Hematopoietic multipotent progenitor cell treated with erythropoietin and hydrocortisone succinate and interleukin-3 and kit ligand, for 6 days (in vitro differentiated cells): ENCODE measurements at places on chromosomes 1 and 21.

DNA sequence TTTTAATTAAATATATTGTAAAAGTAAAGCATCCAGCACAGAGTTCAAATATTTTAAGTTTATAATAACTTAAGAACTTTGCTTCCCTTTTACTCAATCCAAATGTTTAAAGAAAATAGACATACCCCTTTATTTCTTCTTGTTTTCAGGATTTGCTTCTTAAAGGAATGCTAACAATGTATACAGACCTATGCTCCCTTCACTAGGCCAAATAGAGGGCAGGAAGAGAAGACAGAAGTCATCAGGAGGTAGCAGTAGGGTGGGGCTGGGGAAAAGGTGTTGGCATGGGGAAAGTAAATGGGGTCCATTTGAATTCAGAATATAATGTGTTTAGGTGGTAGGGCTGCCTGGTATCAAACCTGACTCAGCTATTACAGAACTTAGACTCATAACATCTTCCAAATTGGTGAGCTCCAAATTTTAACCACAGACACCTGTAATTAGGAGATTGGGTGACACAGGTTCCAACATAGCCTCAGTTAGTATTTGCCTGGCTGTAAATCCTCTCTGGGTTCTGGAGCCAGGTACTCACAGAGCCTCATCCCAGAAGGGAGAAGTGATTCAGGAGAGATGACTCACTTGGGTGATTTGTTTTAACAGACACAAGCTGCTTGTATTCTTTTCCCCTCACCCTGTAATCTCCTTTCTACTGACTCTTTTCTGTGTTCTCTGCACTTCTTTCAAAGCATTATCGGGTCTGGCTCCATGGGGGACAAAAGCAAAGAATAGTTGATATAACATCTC is 60.1 kb upstream of the DUSP10 start:
- DNase-seq = no peak

DNA sequence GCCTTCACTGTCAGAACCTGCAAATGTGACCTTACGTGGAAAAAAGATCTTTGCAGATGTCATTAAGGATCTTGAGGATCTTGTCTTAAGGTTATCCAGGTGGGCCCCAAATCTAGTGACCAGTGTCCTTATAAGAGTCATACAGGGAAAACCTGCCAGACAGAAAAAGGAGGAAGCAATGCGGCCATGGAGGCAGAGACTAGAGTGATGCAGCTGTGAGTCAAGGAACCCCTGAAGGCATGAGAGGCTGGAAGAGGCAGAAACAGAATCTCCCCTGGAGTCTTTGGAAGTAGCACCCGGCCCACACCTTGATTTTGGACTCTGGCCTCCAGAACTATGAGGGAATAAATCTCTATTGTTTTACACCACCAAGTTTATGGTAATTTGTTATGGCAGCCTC is 36.5 kb upstream of the DNASE2B start:
- DNase-seq = no peak

DNA sequence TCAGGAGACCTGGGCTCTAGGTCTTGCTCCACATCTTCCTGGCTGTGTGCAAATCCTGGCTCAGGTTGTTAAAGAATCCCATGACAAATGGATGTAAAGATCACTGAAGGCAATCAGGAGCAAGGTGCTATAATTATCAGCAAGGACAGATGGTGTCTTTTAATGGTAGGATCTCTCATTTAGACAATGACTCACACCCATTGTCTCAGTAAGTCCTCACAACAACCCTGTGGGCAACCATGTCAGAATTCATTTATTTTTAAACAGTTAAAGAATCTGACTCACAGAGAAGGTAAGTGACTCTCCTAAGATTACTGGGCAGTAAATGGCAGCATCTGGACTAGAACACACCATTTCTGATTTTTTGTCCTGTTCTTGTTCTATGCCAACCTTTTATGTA is 32.8 kb downstream of the RNASEL start:
- DNase-seq = no peak

DNA sequence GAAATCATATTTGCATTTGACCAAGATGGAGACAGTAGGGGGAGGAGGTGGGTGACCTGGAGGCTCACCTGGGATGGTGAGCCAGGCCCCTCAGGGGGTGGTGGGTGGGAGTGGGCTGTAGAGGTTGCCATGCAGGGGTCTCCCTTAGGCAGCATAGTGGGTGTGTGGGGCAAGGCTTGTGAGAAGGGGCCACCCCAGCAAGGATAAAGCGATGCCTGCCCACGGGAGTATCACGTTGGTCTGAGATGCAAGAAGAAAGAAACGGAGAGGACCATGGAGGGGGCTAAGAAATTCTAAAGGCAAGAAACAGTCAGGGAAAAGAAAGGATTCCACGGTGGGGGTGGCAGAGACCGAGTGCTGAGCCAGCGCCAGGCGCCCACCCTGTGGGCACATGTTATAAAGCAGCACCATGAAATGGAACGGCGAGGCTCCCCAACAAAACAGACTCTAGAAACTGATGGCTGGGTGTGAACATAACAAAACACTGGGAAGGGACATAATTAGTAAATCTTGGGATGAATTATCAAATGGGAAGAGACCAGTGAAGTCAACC is 11.7 kb upstream of the C2CD2 start:
- no peak for DNase-seq

GRCh38 chr1:235635938-235636662 is 13.5 kb downstream of the GNG4 start:
- no peak for DNase-seq

GRCh38 chr1:55959136-55959548 is 620.2 kb downstream of the PLPP3 start:
- no peak for DNase-seq

DNA sequence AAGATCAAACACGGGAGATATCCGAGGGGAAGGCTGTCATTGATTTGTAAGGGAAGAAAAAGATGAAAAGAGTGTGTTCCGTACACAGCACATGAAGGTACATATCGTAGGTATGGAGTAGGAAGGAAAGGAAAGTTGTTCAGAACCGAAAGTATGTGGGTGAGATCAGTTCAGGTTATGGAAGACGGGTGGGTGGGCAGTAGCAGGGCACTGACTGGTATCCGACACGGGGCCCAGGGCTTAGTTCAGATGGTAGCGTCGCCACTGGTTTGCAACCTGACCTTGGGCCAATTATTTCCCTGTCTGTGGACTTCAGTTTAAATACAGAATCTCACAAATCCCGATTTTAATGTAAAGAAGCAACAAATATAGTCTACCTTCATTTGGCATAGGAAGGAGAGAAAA is 27.8 kb upstream of the A3GALT2 start:
- peak; percentile 38 for DNase-seq

DNA sequence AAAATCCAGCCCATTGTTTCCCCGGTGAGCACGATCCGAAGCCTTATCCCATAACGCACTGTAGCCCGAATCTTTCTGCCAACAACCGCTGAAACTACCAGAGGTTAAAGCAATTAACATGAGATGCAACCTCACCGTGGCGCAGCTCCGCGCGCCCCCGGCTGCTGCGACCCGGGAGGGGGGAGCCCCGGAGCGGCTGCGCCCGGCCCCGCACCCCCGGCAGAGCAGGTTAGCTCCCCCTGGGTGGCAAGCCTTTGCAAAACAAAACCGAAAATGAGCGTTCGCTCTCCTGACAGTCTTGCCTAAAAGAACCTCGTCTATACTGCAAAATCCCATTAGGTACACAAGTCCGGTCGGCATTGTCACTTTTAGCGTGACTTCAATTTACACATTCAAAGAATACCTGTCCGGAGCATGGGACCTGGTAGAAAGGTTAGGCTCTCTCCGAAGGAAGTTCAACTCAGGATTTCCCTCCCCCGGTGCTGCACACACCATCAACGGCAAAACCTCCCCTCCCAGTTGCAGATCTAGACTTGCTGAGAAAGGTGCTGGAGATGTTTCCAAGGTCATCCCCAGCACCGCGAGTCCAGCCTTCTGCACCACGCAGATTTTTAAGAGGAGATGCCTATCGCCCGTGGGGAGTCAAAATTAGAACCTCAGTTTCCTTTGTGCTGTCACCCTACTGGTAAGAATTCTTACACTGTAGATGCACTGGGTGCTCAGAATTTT is 107.5 kb downstream of the ZNF281 start:
- DNase-seq = peak; percentile 72

DNA sequence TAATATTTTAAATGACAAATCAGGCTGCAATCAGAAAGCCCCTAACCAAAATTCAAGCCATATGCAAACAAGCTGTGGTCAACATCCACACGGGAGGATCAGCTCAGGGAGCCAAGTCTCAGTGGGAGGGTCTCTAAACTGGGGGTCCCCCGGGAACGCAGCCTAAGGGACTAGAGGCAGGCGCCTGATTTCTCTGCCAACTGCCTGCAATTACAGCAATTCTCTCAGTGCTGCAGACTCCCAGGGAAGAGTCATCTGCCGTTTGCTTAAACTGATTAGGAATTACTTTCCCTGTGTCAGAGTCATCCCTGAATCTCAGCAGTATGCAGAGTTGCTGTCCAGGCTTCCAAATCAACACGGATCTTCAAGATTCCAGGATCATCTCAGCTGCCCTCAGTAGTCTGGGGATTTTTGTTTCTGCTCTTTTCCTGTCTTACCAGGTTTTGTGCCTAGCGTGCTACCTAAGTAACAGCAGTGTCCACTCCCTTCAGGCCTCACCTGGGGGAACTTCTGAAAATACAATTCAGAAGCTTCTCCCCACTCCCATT is 247.8 kb downstream of the RRAGC start:
- DNase-seq = no peak

- no peak for DNase-seq
These were observed 13.3 kb upstream of the THEMIS2 start for GRCh38 chr1:27858949-27859576.

DNA sequence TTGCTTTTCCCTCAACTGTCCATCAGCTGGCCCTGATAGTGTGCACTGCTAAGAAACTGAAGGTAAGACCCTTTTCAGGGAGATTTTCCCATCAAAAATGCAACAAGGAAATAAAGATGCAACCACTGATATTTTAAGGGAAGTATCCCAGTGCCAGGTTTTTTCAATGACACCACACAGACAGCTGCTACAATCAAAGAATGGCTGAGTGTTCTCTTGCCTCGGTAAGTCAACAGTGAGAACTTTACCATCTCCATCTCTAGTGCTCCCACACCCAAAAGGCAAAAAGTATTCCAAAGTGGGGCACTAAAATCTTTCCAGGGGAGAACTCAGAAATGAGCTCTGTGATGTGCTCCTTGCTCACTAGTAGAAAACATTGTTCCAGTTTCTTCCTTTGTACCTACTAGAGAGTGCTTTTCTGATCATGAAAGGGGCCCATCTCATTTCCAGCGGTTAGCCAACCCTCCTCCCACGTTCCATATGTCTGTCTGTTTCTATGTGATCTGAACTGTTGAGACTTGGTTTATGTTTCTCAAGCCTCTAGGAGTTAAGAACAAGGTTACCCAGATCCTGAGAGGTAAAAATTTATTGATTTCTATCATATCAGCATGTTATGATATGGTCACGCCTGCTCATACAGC is 67.6 kb upstream of the NEK2 start:
- DNase-seq = no peak

- DNase-seq = no peak
These were observed 58.5 kb downstream of the TENT5C start for GRCh38 chr1:117664314-117664713.

- no peak for DNase-seq
These were observed 186.7 kb downstream of the PDE4B start for GRCh38 chr1:65979136-65980044.

GRCh38 chr1:923991-924655 is 400 bp downstream of the SAMD11 start:
- no peak for DNase-seq

GRCh38 chr1:223156343-223156742 is 13.3 kb upstream of the TLR5 start:
- no peak for DNase-seq
